ENCODE measurements at places on chromosomes 2 and 18. TPM values are rescaled to one million over a fixed set of nuclear protein-coding genes. Genes with fewer than 3 reads are reported as not detected.

UGT1A10 gene
- not detected for total RNA-seq

KIF5C gene
- 0.58 TPM for total RNA-seq

SP140 gene
- total RNA-seq, result 0.87 TPM

RBKS gene
- 2.5 TPM for total RNA-seq

SAG gene
- total RNA-seq, result not detected

OSBPL1A gene
- 59.2 TPM for total RNA-seq

GAREM1 gene
- 3.5 TPM for total RNA-seq

AGXT gene
- not detected for total RNA-seq

SNTG2 gene
- total RNA-seq, result not detected

KATNAL2 gene
- 9.6 TPM for total RNA-seq

Measured in smooth muscle cell of trachea (primary cell).